Left cardiac atrium (tissue), 4 donors: ENCODE measurements at places on chromosomes 2 and 18. TPM values are rescaled to one million over a fixed set of nuclear protein-coding genes. Genes with fewer than 3 reads are reported as not detected.

GRCh38 chr2:150601280-150602038 lies 114.0 kb upstream of the RND3 start:
- no peak for DNase-seq

DNA sequence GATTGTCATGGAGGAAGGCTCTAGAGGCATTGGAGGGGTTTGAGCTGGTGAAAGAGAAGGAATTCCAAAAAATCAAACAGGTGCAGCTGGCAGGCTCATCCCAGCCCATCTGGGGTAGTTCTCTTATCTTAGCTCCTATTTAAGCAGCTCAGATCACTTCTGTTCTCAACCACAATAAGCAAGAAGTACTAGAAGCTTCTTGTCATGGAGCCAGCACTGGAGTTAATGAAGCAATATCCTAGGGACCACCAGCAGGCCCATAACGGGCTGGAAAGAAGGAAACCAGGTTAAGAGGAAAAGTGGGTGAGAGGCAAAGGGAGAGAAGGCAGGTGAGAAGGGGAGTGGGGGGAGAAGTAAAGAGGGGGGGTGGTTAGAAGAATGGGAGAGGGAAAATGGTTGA lies 100.7 kb upstream of the ZFP36L2 start:
- no peak for DNase-seq

GRCh38 chr2:71423817-71424420 lies 29.4 kb upstream of the DYSF start:
- DNase-seq = no peak

GRCh38 chr2:218382785-218383184 lies 712 bp downstream of the SLC11A1 start:
- DNase-seq = no peak

DNA sequence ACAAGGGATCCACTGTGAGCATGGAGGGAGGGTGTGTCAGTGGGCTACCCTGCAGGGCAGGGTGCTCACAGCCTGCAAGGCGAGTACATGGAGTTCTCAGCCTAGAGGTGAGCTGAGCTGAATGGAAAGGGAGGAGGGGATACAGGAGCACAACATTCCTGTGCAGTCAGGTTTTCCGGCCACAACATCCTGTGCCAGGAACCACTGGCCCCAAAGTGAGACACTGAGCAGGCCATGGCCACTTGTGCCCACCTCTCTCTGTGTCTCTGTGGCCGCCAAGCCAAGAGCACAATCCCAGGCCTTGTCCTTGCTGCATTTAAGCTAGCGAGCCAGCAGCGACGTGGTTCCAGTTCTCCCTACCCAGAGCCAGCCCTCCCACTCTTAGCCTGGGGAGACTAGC lies 6.1 kb downstream of the DOK1 start:
- DNase-seq = no peak

The HSBP1L1 gene
- total RNA-seq = 9.4 TPM

DNA sequence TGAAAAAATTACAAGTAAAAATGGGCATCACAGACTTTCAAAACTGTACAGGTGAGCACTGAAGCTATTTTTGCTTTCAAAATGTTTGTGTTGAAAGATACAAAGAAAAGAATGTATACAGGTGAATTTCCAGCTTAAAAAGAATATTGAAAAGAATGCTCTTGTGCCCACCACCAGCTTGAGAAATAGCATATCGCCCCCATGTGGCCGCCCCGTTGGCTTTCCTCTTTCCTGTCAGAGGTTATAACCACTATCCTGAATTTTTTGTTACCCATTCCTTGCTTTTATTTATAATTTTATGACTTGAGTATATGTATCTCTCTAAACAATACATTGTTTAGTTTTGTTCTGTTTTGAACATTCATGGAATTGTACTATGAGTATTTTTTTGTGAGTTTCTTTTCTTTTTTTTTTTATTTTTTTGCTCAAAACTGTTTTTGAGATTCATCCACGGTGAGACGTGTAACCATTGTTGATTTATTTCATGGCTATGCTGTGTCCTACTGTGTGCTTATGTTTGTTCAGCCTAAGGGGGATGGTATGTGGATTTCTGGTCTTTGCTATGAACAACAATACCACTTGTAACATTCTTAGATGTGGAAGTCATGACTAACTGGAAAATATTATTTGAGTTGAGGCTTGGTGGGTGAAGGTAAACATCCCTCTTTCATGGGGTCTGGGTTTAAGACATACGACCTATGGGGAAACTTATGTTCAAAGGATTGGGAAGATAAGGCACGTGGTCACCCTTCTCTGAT lies 11.6 kb downstream of the TRPM8 start:
- no peak for DNase-seq

GRCh38 chr2:187842978-187843847 lies 289.0 kb upstream of the TFPI start:
- no peak for DNase-seq

GRCh38 chr2:39050109-39050508 lies 70.7 kb downstream of the SOS1 start:
- DNase-seq = no peak
